ENCODE measurements at places on chromosomes 16 and 17. TPM values are rescaled to one million over a fixed set of nuclear protein-coding genes. Genes with fewer than 3 reads are reported as not detected.

Gene LPO
- total RNA-seq = not detected

DNA sequence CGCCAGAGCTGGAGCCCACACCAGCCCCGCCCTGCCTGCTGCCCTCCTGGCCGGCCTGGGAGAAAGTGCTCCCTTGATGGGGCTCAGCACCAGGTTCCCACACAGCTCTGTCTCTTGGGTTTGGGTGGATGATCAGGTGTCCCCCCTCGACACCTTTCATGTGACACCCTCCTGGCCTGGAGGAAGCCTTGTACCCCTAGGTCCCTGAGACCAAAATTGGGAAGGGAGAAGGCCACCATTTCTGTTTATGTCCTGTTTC lies 19.4 kb upstream of the PLLP start:
- peak; percentile 69 for DNase-seq

Gene RABEP2
- 10.3 TPM for total RNA-seq

Gene EPOP
- 1.6 TPM for total RNA-seq

DNA sequence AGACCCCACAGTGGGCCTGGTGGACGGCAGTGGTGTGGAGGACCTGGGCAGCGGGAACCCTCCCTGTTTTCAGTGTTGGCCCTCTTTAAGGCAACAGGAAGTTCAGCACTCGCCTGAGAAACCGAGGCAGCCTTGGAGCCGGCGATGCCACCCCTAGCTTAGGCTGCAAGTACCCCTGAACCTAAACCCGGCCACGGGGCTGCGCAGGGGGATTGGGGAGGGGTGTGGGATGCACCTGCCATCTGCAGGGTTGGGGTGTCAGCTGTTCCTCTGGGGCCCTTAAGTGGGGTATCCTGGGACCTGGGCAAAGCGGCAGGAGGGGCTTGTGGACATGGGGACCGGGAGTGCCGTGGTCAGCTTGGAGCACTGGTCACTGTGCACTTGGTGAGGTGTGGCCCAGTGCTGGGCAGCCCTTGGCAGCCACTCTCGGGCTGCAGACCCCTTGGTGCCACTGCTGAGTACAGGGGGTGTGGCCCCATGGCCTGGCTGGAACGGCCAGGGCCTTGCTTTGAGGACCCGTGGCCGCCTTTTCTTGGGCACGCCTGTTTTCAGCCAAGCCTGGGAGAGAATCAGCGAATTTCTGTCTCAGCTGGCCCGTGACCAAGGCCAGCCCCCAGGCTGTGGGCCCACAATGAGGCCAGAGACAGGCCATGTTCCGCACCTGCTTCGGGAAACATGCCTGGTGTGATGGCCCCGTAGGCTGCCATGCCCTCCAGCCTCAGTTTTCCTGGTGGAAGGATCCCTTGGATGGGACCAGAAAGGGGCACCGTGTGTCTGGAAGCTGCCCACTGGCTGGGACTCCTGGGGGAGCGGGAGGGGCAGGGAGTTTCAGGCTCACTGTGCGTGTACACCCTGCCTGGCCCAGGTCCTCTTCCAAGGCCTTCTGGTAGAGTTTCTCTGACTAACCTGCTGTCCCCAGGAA lies 4.1 kb upstream of the SLC25A10 start:
- no peak for DNase-seq

GRCh38 chr17:13851889-13852288 lies 217.4 kb upstream of the COX10 start:
- DNase-seq = no peak

DNA sequence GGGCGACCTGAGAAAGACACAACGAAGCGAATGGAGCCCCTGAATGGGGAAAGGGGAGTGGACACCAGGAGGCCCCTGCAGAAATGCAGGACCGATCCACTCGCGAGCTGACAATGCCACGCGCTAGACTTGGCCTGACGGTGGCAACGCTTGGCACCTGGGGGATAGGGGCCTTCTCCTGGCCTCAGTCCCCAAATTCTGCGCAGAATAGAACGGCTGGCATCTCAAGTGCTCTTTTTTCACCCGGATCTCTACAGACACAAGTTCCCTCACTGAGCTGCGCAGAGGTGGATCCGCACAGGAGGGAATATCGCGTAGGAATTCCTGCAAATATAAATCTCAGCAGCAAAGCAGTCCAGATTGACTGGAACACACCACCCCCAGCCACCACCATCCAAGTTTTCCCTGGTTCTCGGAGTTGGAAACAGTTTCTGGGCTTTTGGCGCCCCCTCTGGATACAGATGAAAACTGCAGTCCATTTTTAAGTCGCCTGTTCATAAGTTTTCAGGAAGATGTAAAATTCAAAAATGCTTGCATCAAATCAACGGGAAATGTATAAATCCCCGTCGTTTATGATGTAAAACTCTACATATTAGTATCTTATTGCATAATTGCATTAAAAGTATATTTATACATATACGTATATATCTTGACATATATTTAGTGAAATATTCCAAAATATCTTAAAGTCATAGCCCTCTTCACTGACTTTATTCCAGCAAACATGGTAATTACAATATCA lies 2.3 kb upstream of the SOX9 start:
- DNase-seq = no peak

Gene SP2
- 15.8 TPM for total RNA-seq

GRCh38 chr17:16463358-16464302 lies 28.4 kb downstream of the LRRC75A start:
- no peak for DNase-seq

Gene MLX
- 27.5 TPM for total RNA-seq

Gene IL17C
- total RNA-seq = not detected

Gene USP43
- not detected for total RNA-seq

Gene CDH1
- total RNA-seq = not detected

Gene FBF1
- total RNA-seq = 4.5 TPM

GRCh38 chr17:72665852-72666851 lies 426.3 kb downstream of the SLC39A11 start:
- peak; percentile 24 for DNase-seq

- DNase-seq = no peak
These were observed 283.3 kb upstream of the FOXF1 start for GRCh38 chr16:86227041-86227440.

- peak; percentile 53 for DNase-seq
These were observed 2.5 kb downstream of the TMEM92 start for GRCh38 chr17:50276588-50277356.

- no peak for DNase-seq
These were observed 31.8 kb upstream of the NXPH3 start for GRCh38 chr17:49543860-49544259.

Gene TMC8
- 6.4 TPM for total RNA-seq

GRCh38 chr17:2482218-2482617 lies 29.5 kb downstream of the METTL16 start:
- DNase-seq = no peak

Gene DPEP3
- total RNA-seq = not detected

Gene ABCA6
- total RNA-seq = 49.4 TPM

Data from posterior vena cava (tissue), 2 donors.